NCI-H1048 (cell line): ENCODE measurements at places on chromosomes 5 and 9.

- no peak for DNase-seq
Observed at GRCh38 chr9:89363921-89364665, 45.8 kb downstream of the SECISBP2 start.

DNA sequence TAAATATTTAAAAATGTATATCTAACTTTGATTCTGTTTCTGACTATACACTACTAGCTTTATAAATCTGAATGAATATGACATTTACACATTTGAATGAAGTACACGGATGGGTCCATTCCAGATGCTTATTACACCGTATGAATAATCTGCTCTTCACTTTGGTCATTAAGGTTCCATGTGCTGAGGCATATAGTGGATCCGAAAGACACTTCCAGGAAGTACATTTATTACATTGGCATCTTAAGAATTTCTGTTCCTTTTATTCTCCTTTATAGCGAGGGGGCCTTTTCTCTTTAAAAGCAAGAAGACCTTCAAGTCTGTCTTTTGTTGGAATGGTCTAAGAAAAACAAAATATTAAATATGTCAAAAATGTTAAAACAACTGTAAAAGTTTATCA lies 147.6 kb downstream of the AUH start:
- no peak for DNase-seq

DNA sequence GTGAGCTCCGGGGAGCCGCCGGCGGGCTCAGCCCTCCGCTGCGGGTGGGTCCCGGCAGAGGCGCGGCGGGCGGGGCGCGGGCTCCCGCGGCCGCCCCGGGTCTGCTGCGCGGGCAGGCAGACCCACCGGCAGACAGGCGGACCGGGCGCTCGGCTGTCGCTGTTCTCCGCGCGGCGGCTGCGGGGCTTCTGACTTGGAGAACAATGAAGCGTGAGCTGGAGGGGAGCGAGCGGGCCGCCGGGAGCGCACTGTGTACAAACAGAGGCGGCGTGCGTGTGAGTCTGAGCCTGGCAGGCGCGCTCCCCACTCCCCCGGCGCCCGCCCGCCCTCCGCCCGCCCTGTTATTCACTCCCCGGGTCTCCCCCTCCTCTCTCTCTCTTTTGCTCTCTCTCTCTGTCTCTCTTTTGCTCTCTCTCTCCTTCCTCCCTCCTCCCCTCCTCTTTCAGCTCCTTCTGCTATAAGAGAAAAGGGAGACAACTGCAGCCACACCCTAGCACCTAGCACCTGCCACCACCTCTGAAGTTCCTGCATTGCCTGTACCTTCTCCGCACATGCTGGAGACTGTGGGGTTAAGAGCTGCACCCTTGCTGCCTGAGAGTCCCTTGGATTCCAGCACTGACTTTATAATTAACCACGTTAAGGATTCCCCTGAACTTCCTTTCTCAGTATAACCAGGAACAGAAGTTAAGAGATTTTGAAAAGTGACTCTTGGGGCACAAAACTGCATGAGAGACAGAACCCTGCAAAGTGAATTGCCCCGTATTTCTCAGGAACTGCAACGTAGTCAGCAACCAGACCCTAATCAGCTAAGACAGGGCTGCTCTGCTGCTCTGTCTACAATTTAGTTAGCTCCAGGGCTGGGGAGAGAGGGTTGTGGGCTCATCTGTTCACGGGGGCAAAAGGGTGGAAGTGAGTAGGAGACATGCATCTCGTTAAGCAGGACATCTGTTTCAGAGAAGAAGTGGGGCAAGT lies at the start of gene EDIL3:
Gene EDIL3 (minus strand): TSS at position 277 of the 972 bp plus-strand sequence. CDS start 506 bp downstream, outside the sequence.
- no peak for DNase-seq

DNA sequence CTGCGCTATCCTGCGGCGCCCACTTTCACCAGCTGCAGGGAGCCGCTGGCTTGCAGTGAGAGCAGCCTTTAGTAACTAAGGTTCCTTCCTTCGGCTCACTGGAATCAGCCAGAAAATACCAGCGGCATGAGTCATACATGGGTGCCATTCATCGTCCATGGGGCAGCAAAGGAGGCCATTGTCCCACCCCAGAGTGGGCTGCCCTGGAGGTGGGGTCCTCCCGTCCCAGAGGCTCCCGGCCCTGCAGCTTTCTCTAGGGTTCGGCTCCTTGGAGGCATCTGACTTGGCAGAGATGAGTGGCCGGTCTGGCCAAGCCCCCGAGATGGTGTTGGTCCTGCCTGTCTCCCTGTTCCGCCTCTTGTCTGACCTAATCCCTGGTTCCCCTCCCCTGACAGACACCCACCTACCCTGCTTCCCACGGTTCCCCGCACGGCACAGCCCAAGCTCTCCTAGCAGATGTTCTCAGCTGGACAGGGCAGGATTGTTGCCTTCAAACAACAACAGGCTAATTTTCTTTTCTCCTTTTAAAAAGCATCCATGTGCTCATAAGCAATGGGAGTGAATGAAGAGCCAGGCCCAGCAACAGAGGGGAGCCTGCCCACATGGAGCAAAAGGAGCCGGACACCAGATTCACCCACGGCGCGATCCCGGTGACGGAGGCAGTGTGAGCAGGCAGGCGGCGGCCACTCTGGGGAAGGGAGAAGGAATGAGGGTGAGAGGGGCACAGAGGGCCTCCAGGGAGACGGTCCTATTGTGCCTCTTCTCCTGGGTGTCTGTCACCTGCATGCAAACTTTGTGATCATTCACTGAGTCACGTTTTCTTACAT lies 97.0 kb upstream of the COL5A1 start:
- no peak for DNase-seq

DNA sequence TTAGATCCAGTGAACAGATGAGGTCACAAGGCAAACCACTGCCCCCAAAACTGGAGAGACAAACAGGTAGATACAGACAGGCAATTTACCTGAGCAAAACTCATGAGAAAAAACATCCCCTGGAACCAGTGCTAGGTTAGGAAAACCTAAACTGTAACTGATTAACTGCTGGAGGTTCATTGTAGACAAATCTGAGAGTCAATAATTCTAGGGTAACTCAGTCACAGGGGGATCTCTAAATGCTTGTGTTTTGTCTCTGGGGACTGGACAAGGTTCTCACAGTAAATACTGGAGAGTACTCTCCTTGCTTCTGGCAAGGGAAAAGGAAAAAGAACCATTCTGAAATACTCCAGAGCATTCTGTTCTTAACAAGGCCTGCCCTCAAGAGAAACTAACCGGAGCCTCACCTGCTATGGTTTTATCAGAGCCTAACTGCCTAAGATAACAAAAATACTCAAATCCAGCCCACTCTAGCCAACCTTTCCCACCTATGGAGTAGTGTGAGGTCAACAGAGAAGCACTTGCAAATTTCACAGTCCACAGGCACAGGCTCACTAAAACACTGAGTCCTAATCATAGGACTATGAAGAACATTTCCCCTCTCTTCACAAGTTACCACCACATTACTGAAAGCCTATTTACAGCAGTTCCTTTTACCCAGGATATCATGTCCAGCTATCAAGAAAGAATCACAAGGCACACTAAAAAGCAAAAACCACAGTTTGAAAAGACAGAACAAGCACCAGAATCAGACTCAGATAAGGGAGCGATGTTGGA lies 139.9 kb upstream of the ACOT12 start:
- DNase-seq, result no peak

- DNase-seq, result no peak
Observed at GRCh38 chr5:126438267-126438666, 15.1 kb downstream of the GRAMD2B start.

- DNase-seq, result no peak
Observed at GRCh38 chr5:133440467-133441115, 171.8 kb downstream of the FSTL4 start.

GRCh38 chr5:61767231-61768080 lies 435.4 kb downstream of the ZSWIM6 start:
- no peak for DNase-seq

GRCh38 chr5:31754741-31755675 lies 116.1 kb downstream of the PDZD2 start:
- no peak for DNase-seq
